ENCODE measurements at places on chromosomes 1 and 21. TPM values are rescaled to one million over a fixed set of nuclear protein-coding genes. Genes with fewer than 3 reads are reported as not detected.

GRCh38 chr1:86739648-86740509 is 35.5 kb downstream of the SH3GLB1 start:
- no peak for DNase-seq

IL12RB2 gene
- total RNA-seq, result 1.4 TPM

S100A12 gene
- total RNA-seq, result not detected

DNA sequence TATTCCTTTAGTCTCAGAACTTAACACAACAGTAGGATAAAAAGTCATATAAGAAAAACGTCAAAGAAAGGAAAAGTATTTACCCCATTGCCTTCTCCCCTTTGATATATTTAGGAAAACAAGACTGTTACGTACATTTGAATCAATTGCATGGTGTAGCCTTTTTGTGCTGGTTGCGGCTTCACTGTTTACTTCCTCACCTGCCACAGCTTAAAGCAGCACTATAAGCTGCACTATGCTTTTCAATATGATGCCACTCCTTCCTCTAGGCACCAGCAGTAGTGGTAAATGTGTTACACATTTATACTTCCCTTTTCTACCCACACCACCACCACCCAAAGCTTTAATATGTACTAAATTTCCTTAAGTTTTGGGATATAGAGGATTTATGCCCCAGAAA is 111.1 kb downstream of the ATP1B1 start:
- DNase-seq, result no peak

DNA sequence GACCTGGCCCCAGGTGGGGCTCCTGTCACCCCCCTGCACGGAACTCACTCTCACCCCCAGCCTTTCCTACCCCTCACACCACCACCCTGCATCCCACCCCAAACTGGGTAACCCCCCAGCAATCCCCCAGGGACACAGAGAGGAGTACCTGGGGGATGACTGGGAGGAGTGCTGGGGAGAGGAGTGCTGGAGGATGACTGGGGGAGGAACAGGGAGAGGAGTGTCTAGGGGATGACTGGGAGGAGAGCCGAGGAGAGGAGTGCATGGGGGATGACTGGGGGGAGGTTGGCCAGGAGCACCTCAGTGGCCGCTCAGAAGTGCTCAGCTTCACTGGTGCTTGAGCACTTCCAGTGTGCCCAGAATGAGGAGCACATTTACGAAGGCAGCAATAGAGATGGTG is 59.1 kb downstream of the SIK1 start:
- no peak for DNase-seq

RIPPLY3 gene
- 2.0 TPM for total RNA-seq

GRCh38 chr21:34801519-34802132 is 132.8 kb downstream of the CLIC6 start:
- no peak for DNase-seq

KRTAP11-1 gene
- total RNA-seq, result not detected

DNA sequence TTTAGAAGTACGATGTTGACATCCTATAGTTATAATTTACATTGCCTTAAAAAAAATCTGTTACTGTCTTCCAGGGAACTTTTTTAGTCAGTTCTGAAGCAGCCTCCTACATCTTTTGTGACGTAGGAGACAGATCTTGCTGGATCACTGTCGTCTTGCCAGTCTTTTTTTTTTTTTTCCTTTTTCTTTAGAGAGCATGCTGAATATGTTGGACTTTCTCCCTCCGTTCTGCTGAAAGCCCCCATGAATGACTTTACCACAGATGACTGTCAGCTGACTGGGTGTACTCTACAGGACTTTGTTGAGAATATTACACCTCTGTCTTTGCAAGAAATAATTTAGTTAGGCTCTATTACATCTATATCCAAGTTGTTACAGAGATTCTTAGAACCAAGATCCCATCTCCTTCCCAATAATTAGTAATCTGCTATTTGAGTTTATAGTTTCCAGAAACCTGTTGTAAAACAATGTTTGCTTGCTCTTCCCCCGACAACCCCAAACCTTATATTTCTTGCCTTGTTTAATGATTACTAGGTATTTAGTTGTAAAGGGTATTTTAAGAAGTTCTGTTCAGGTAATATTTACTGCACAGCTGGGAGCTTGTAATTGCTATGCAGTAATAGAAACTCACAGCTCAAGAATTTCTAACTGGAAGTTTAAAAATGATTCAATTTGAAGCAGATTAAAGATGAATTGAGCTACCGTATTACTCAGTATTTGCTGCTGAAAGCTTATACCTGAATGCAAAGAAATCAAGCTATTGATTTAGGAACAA is 61.8 kb downstream of the RASAL2 start:
- no peak for DNase-seq

CD48 gene
- not detected for total RNA-seq

ETS2 gene
- 45.1 TPM for total RNA-seq

- DNase-seq, result no peak
Measured at GRCh38 chr1:25669781-25670567, 53.4 kb downstream of the MAN1C1 start.

GRCh38 chr21:22763442-22763841 is 1765.2 kb downstream of the NCAM2 start:
- no peak for DNase-seq

GRCh38 chr1:51032936-51033335 is 62.9 kb downstream of the CDKN2C start:
- no peak for DNase-seq

- DNase-seq, result no peak
Measured at GRCh38 chr1:1232208-1232795, at the start of gene B3GALT6. Gene B3GALT6 (plus strand): TSS chr1:1232237. CDS start chr1:1232279, 42 bp downstream.

- no peak for DNase-seq
Measured at GRCh38 chr21:35840197-35840799, 220.0 kb downstream of the SETD4 start.

DNASE2B gene
- total RNA-seq, result not detected
